ENCODE measurements at places on chromosomes 13 and 19. TPM values are rescaled to one million over a fixed set of nuclear protein-coding genes. Genes with fewer than 3 reads are reported as not detected.

DNA sequence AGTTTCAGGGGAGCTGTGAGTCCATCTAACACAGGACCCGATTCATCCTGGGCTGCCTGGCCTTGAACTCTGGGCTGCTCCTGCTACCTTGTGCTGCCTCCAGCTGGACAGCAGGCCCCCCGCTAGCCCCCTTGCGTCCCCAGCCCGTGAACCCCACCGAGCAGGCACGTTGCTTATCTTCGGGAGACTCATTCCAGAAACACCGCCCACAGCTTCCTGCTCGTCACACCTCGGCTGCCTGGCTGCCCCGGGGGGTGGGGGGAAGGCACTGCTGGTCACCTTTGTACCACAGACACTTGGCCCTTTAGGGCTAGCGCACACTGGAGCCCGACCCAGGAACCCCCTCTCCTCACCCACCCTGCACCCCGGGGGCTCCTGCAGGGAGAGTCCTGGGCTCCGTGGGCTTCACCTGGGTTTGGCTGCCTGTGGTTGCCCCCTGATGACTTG lies 48.1 kb downstream of the CRTC1 start:
- H3K27me3 ChIP-seq, result no peaks in the 10 kb centered on the region
- no peak for DNase-seq
- no peaks in the 10 kb centered on the region for H3K36me3 ChIP-seq
- H3K27ac ChIP-seq, result no peak overlapping the region

- no peak overlapping the region for H3K27ac ChIP-seq
- DNase-seq, result peak; percentile 56
- no peaks in the 10 kb centered on the region for H3K4me1 ChIP-seq
- H3K4me3 ChIP-seq, result no peak overlapping the region
- H3K27me3 ChIP-seq, result no peaks in the 10 kb centered on the region
Measured at GRCh38 chr19:33677745-33678426, 56.1 kb downstream of the CHST8 start.

DNA sequence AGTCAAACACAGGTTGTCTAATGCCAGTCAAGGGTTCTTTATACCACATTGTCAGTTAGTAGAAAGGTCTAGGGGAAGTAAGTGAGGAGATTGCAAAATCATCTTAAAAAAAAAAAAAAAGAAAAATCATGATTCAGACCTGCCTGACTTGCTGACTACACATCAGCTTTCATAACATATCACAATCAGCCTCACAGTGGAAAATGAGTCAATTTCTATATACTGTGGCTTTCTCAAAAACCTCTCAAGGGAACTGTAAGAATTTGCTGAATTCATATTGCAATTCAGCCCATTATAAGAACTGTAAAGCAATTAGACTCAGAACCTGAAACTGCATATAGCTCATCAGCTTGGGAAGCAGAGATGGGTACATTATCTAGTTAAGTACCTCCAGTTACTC lies 75.3 kb upstream of the GPC6 start:
- no peak overlapping the region for H3K4me3 ChIP-seq
- no peaks in the 10 kb centered on the region for H3K36me3 ChIP-seq
- H3K27ac ChIP-seq, result no peak overlapping the region

GRCh38 chr13:63149375-63149774 lies 1733.7 kb upstream of the PCDH20 start:
- H3K4me3 ChIP-seq, result no peak overlapping the region
- H3K27me3 ChIP-seq, result no peaks in the 10 kb centered on the region

- H3K4me3 ChIP-seq, result no peak overlapping the region
- H3K27me3 ChIP-seq, result no peaks in the 10 kb centered on the region
- H3K4me1 ChIP-seq, result no peaks in the 10 kb centered on the region
- peaks cover 45% of the 10 kb centered on the region for H3K36me3 ChIP-seq
- no peak for DNase-seq
Measured at GRCh38 chr19:39864118-39864517, 17.9 kb upstream of the FBL start.

DNA sequence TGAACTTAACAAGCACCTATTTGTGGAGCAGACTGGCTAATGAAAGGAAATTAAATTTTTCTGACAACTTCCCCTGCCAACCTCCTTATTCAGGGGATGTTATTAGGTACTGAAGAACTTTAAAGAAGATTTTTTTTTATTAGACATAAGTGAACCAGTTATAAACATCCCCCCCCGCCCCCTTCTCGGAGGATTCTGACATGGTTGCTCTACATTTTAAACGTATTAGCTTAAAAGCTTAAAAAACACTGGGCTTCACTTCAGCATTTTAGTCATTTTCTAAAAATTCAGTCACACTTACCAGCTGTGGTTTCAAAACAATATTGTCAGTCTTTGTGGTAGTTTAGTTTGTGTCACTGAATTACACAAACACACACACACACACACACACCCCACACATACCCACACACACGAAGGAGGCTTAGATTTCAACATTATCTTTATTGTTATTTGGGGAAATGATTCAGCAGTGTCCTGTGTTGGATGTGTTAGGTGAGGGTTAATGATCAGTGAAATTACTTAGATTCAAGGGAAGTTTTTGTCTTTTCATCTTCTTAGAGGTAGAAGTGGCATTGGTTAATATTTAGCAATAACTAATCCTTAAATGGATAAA lies 145.7 kb downstream of the PCCA start:
- H3K4me3 ChIP-seq, result no peak overlapping the region
- DNase-seq, result no peak
- no peaks in the 10 kb centered on the region for H3K27me3 ChIP-seq
- H3K36me3 ChIP-seq, result no peaks in the 10 kb centered on the region
- no peak overlapping the region for H3K27ac ChIP-seq
- H3K4me1 ChIP-seq, result no peaks in the 10 kb centered on the region

DNA sequence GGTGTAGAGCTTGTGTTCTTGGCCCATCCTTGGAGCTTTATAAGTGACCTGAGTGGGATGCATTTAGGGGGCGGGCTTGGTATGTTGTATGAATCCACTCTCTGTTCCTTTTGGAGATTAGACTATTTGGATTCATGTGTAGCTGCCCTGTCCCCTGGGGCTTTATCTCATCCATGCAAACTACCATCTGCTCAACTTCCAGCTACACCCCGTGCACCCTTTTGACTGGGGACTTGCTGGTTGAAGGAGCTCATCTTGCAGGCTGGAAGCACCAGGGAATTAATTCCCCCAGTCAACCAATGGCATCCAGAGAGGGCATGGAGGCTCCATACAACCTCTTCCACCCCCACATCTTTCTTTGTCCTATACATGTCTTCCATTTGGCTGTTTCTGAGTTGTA lies 6.1 kb downstream of the CLEC4M start:
- H3K27me3 ChIP-seq, result no peaks in the 10 kb centered on the region
- H3K4me1 ChIP-seq, result no peaks in the 10 kb centered on the region
- no peak for DNase-seq
- no peak overlapping the region for H3K4me3 ChIP-seq
- no peaks in the 10 kb centered on the region for H3K36me3 ChIP-seq

DNA sequence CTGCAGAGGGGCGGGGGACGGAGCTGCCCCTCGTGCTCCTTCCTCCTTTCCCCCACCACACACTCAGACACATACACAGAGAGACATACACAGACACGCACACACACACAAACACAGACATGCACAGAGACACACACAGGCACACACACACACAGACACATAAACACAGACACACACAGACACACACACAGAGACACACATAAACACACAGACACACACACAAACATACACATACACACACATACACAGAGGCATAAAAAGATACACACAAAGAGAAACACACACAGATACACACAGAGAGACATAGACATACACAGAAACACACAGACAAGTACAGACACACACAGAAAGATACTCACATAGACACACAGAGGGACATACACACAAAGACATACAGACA lies 136.0 kb downstream of the UQCRFS1 start:
- H3K27ac ChIP-seq, result no peak overlapping the region
- no peaks in the 10 kb centered on the region for H3K36me3 ChIP-seq
- no peak overlapping the region for H3K4me3 ChIP-seq
- DNase-seq, result no peak

- H3K4me1 ChIP-seq, result no peaks in the 10 kb centered on the region
- H3K27me3 ChIP-seq, result no peaks in the 10 kb centered on the region
- 0 out of 2 replicates have a peak, but pooled peaks cover 2% of the 10 kb centered on the region for H3K36me3 ChIP-seq
- no peak for DNase-seq
- no peak overlapping the region for H3K4me3 ChIP-seq
Measured at GRCh38 chr13:32791545-32792172, 205.4 kb downstream of the PDS5B start.

DNA sequence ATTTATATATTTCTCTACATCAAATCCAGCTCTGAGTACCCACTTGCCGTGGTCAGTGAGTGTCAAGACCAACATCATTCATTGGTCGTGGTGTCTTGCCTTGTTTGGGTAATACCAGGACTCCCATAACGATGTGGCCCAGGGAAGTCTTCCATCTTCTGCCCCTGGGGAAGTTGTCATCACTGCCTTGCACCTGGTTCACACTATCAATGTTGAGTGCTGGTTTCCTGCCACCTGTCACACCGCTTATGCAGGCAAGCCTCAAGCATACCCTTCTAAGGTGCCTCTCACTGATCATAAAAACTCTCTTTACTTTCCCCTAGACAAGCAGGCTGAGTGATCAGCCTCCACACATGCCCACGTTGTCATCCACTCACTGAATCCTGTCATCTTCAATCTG lies 382.4 kb downstream of the KCTD12 start:
- H3K27ac ChIP-seq, result peak overlapping the region; percentile 70
- DNase-seq, result peak; percentile 95
- H3K4me1 ChIP-seq, result peaks cover 25% of the 10 kb centered on the region
- no peaks in the 10 kb centered on the region for H3K36me3 ChIP-seq
- H3K4me3 ChIP-seq, result no peak overlapping the region

- H3K27ac ChIP-seq, result no peak overlapping the region
- H3K36me3 ChIP-seq, result no peaks in the 10 kb centered on the region
- H3K4me1 ChIP-seq, result no peaks in the 10 kb centered on the region
- DNase-seq, result no peak
- no peaks in the 10 kb centered on the region for H3K27me3 ChIP-seq
Measured at GRCh38 chr13:113145911-113146598, 12.4 kb upstream of the PROZ start.

GRCh38 chr13:25807562-25807961 lies 244.3 kb downstream of the SHISA2 start:
- no peaks in the 10 kb centered on the region for H3K36me3 ChIP-seq
- H3K4me1 ChIP-seq, result no peaks in the 10 kb centered on the region
- no peak overlapping the region for H3K27ac ChIP-seq

DNA sequence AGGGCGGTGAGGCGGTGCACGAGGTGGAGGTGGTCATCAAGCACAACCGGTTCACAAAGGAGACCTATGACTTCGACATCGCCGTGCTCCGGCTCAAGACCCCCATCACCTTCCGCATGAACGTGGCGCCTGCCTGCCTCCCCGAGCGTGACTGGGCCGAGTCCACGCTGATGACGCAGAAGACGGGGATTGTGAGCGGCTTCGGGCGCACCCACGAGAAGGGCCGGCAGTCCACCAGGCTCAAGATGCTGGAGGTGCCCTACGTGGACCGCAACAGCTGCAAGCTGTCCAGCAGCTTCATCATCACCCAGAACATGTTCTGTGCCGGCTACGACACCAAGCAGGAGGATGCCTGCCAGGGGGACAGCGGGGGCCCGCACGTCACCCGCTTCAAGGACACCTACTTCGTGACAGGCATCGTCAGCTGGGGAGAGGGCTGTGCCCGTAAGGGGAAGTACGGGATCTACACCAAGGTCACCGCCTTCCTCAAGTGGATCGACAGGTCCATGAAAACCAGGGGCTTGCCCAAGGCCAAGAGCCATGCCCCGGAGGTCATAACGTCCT lies 9.4 kb upstream of the PROZ start:
- H3K36me3 ChIP-seq, result no peaks in the 10 kb centered on the region
- no peaks in the 10 kb centered on the region for H3K27me3 ChIP-seq
- H3K4me3 ChIP-seq, result no peak overlapping the region
- DNase-seq, result no peak

GRCh38 chr13:73482556-73482955 lies 423.8 kb downstream of the KLF5 start:
- no peaks in the 10 kb centered on the region for H3K36me3 ChIP-seq
- no peak overlapping the region for H3K27ac ChIP-seq

- H3K36me3 ChIP-seq, result no peaks in the 10 kb centered on the region
- no peaks in the 10 kb centered on the region for H3K27me3 ChIP-seq
- DNase-seq, result no peak
- H3K4me3 ChIP-seq, result no peak overlapping the region
Measured at GRCh38 chr13:110775576-110775975, 62.1 kb downstream of the ING1 start.

- no peak for DNase-seq
- H3K4me3 ChIP-seq, result no peak overlapping the region
- no peaks in the 10 kb centered on the region for H3K36me3 ChIP-seq
- H3K27me3 ChIP-seq, result no peaks in the 10 kb centered on the region
- no peak overlapping the region for H3K27ac ChIP-seq
- H3K4me1 ChIP-seq, result no peaks in the 10 kb centered on the region
Measured at GRCh38 chr13:40130871-40131636, 475.6 kb downstream of the COG6 start.

SYCN gene
- not detected for total RNA-seq

DIAPH3 gene
- 37.7 TPM for total RNA-seq

R3HDM4 gene
- total RNA-seq, result 18.3 TPM

EDNRB gene
- 0.15 TPM for total RNA-seq

SYNE4 gene
- 0.20 TPM for total RNA-seq

PDX1 gene
- total RNA-seq, result not detected

HS6ST3 gene
- total RNA-seq, result 0.08 TPM

ZNF17 gene
- total RNA-seq, result 13.1 TPM

GAS6 gene
- total RNA-seq, result 0.10 TPM

All from SJCRH30 (cell line).